ENCODE measurements at places on chromosomes 12 and 14.

DNA sequence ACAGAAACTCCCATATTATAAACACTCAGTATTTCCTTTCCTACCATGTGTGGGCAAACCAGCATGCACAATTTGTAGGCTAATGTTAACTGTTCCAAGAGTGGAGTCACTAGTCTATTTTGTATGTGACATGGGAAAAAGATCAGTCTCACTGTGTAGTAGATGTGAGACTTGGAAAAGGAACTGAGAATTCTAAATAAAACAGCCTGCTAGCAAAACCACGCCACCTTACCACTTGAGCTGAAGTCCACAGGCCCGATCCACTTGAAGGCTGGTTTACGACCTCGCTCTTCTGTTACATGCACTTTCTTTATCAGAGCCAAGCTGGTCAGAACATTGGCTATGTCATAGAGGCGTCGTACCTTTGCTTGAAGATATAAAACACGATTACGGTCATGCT lies 22.5 kb downstream of the E2F7 start:
- DNase-seq: no peak

DNA sequence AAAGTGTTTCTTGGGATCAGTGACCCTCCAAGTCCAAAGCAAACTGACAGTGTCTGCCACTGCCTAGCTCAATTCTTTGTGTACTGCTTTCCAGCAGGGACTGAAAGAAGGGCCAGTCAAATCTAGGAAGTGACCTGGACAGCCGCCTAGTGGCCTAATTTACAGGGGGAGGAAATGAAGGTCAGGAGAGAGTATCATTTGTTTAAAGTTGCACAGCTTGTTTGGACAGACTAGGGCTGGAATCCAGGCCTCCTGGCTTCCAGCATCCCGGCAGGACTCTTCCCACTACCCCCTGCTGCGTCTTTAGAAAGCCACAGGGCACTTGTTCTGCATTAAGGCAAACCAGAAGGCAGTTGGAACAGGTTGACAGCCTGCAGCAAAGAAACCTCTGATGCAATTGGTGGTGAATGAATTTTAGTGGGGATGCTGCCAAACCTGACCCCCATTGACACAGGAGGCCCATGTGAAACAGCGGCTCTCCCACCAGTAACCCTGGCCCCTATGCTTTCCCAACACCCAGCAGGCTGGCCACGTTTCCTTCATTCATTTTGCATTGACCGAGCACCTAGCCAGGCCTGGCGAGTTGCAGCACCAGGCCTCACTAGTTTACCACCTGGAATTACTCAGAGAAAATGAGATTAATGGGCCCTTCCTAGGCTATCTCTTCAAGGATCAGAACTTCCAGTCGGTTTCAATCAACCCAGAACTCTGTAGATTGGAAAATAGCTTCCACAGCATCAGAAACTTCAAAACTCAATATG lies 28.2 kb downstream of the GALNT16 start:
- DNase-seq: no peak

DNA sequence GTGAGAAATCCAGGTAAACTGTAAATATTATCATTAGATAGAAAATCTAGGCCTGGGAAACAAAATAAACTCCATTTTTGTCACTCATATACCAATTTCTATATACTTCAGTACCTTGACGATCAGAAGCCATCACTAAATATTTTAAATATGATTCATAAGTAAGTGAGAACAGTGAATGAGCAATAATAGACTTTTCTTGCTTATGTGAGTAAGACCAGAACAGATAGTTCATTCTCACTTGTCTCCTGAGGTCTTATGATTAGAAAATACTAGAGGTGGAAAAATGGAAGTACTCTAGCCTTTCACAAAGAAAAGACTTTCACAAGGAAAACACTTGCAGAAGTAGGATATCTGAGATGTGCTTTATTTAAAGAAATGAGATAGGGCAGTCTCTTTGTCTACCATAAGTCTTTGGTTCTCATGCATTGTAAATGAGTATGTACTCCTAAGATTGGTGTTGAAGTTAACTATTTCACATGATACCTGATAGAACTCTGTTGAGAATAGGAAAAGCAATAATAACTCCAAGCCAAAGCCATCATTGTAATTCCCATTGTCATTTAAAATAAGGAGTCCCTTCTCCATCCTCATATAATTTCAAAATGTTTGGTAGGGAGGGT lies 10.1 kb upstream of the SMCO3 start:
- DNase-seq: no peak

DNA sequence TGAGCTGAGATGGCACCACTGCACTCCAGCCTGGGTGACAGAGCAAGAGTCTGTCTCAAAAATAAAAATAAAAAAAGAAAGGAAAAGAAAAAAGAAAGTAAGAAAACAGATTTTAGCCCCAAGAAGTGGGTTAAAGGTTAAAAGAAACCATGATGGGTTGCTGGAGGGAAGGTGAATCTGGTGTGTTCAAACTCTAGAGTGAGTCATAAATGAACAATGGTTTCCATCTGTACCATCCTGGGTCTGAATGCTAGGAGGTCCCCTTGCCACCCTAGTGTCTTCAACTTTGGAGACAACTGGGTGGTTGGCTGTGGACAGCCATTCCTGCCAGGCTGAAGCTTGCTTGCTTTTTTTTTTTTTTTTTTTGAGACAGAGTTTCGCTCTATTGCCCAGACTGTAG lies 1.6 kb upstream of the RPS26 start:
- no peak for DNase-seq

DNA sequence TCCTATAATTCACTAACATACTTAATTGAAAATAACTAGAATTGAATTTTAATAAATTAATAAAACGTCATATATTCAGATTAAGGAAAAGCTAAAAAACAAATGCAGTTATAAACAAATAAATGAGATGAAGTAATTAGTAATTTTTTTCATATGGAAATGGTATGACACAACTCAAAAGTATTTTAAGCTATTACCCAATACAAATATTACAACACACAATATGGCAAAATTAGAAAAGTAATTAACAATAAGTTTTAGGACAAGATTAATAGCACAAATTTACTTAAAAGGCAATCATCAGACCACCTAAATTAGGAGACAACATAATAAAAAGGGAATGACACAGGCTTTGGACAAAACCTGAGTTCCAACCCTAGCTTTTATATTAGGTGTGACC lies 81.7 kb downstream of the EEA1 start:
- no peak for DNase-seq

GRCh38 chr14:68637106-68638021 lies 155.5 kb downstream of the ZFP36L1 start:
- no peak for DNase-seq

- DNase-seq: no peak
Measured at GRCh38 chr12:27766587-27766986, 13.4 kb upstream of the KLHL42 start.

DNA sequence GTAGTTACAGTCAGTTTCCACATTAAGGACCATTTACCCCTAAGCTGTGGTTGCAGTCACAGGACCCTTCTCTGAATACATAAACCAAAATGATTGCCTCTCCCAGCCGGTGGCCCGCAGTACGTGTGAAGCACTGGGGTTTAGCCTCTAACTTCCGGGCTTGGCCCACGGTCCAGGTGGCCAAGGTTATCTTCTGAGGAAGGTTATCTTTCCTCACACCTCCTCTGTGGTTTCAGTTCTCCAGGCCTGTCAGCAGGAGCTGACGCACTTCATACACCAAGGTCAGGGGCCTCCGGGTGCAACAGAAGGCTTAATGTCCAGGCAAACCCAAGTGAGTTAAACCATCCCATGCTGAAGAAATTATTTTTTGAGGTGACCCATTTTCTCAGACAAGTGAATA lies 291.0 kb upstream of the FKBP4 start:
- no peak for DNase-seq

- peak; percentile 65 for DNase-seq
Measured at GRCh38 chr12:53219956-53220693, 11.9 kb downstream of the RARG start.

- peak; percentile 32 for DNase-seq
Measured at GRCh38 chr14:91509083-91509877, 830 bp downstream of the PPP4R3A start.

- DNase-seq: no peak
Measured at GRCh38 chr12:47812797-47813510, 6.7 kb downstream of the HDAC7 start.

GRCh38 chr12:80829767-80830166 lies 108.0 kb downstream of the LIN7A start:
- DNase-seq: no peak

DNA sequence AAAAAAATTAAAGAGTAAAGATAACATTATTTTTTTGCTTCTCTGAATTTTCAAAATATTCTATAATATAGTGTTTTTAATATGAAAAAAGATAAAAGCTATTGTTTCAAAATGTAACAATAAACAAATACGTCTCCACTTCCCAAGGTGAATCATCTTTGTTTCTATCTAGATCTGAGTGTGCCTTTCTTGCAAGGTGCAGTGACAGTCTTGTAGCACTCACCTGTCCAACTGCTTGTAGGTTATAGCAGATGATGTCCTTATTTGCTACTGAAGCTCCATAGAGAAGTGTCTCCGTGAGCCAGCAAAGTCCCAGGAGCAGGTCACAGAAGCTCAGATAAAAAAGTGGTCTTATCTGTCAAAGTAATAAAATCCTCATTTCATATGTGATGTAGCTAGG lies 21.4 kb downstream of the TMEM116 start:
- no peak for DNase-seq

- DNase-seq: no peak
Measured at GRCh38 chr12:129830796-129831195, 73.0 kb downstream of the TMEM132D start.

DNA sequence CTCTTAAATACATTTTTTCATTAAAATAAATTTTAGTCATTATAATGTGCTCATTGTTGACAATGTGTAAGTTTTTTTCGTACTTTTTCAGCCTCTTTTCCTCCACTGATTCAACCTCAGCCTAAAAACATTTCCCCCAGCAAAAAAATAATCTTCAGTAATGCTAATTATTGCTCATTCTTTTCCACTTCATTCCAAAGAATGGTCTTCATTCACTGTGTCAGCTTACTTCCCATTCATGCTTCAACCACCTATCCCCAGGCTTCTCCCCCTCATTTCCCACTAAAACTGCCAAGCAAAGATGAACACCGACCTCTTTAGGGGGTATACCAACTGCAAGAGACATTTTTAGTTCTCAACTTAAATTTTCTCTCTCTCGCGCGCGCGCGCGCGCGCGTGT lies 2.7 kb upstream of the IPO8 start:
- DNase-seq: no peak

Measured in NCI-H748 treated with DMSO at 0.1 percent for 48 hours (cell line).